ENCODE measurements at places on chromosomes 16 and 17.
A peak's percentile ranks its signal among the peaks of the same experiment; 100 is the strongest.

GRCh38 chr17:79789943-79790804 is 6.7 kb downstream of the CBX8 start:
- DNase-seq: peak; percentile 50

- DNase-seq: peak; percentile 90
Observed at GRCh38 chr17:82231562-82232321, 2.9 kb downstream of the SLC16A3 start.

- DNase-seq: no peak
Observed at GRCh38 chr17:50275279-50275678, 1.0 kb downstream of the TMEM92 start.

DNA sequence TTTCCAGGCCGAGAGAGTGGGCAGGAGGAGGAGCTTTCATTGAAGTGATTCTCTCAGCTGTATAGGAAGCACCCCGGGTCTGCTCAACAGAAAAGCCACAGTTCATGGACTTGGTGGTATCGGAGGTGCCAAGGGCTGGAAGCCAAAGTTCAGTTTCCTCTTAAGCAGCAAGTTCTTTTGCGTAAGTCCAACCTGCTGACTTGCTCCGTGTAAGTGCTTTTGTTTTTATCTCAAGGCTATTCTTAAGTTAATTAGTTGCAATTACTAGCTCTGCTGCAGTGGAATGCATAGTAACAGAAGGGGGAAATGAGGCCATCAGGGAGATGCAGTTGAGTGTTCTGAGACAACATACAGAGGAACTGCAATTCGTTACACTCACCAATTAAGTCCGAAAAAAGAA is 44.6 kb downstream of the SMIM36 start:
- peak; percentile 42 for DNase-seq

GRCh38 chr17:81928544-81929252 is 1.2 kb upstream of the MAFG start:
- no peak for DNase-seq

DNA sequence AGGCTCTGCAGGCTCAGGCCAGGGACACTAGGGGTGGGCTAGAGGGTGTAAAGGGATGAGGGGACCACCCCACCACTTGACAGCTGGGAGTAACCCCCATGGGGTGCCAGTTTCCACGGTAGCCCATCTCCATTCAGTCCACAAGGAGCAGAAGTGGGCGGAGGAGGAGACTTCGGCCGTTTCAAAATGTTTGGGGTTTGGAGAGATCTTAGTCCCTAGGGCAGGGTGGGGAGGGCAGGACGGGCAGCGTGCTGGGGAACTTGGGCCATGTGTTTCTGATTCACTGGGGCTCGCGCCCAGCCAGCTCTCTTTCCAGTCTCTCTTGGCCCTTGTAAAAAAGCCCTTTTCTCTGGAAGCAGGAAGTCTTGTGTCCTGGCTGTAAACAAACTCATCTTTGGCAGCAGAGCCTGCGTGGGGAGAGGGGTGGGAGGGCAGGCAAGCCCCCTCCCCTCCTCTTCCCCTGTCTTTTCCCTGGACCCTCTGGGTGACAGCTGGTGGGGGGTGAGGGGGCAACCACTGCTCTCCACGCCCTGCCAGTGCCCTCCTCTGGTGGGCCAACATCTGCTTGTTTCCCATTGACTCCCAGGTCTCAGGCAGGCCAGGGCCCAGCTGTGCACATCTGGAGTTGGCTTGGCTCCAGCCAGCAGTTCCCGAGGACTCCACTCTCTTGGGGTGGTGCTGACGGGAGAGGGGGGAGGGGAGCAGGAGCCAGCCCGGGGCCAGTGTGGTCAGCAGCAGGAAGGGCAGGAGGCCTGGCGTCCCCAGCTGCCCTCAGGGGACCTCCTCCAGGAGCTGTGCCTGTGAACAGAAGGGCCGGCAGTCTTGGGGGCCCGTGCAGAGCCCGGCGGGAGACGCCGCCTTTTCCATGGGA is 8.1 kb downstream of the CYGB start:
- DNase-seq: peak; percentile 80
